ENCODE measurements at places on chromosomes 7 and 10. TPM values are rescaled to one million over a fixed set of nuclear protein-coding genes. Genes with fewer than 3 reads are reported as not detected.

DNA sequence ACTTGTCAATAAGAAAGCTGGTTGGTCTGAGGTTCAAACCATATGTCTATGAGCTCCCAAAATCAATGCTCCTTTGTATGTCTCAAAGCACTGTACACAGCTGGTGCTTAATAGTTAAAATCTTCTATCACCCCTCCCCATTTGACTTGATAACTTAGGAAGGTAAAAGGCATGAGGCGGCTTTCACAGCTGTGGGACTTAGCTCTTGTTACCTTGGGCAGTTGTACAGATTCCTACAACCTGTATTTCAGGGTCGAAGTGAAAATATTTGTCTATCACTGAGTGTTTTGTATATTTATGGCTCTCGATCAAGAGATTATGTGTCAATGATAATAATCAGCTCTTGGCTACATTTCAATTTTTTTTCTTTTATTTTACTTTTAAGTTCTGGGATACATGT, 992 bp upstream of the KIFBP start:
- DNase-seq, result no peak

The C7orf33 gene
- not detected for total RNA-seq

- DNase-seq, result no peak
Observed at GRCh38 chr7:7764520-7765396, 46.4 kb upstream of the RPA3 start.

DNA sequence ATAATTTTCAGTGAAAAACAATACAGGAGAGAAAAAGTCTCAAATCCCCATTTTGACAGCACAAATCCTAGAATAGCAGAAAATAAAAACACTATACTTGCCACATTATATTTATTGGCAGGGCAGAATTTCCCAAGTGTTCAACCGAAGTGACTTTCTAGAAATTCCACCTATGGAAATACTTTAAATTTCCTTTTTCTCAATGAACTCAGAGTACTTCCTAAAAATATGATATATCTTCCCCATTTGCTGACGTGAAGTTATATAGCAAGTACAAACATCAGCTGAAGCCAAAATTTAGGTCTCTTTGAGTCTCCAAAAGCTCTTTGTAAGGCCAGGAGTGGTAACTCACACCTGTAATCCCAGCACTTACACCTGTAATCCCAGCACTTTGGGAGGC, 83.3 kb downstream of the NT5C2 start:
- no peak for DNase-seq

GRCh38 chr10:6171881-6172695, 30.6 kb upstream of the PFKFB3 start:
- DNase-seq, result no peak

DNA sequence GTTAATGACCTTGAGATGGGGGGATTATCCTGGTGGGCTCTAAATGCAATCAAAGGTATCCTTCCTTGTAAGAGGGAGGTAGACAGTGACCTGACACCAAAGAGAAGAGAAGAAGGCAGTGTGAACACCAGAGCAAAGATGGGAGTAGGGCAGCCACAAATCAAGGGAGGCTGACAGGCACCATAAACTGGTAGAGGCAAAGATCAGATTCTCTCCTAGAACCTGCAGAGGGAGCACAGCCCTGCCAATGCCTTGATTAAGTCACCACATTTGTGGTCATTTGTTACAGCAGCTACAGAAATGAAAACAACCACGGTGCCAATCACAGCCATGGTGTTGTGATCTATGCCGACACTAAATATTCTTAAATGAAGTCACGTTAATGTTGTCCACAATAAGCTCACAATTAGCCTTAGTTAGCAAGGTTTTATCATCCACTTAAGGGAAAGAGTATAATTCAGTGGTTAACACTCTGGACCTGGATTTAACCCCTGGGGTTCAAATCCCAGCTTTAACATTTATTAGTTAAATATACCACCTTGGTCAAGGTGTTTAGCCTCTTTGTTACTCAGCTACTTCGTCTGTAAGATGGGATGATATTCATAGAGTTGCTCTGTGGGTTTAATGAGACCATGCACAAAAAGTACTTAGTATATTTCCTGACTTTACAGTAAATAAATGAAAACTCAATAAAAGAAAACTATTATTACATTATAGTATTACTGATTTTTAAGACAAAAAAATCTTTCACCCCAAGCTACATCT, 70.8 kb downstream of the SGMS1 start:
- DNase-seq, result peak; percentile 16

GRCh38 chr10:14173706-14174594, 156.8 kb downstream of the FRMD4A start:
- DNase-seq, result no peak

DNA sequence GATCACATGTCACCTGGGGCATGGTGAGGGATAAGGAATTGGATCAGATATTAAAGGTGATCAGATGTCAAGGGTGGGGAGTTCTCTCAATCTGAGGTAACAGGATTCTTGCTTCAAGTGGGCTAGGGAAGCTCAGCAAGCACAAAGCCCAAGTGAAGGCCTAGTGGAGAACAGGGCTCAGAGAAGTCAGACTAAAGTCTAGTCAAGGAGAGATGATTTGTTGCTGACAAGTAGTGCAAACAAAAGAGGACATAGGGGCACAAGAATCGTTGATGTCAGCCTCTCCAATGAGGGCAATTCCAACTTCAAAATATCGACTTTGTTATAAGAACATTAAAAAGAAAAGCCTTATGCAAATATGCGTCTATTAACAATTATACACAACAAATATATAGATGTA, 852.8 kb upstream of the CELF2 start:
- no peak for DNase-seq

The FGF8 gene
- total RNA-seq, result not detected

GRCh38 chr7:1357601-1358271, 101.5 kb downstream of the MICALL2 start:
- DNase-seq, result no peak

- no peak for DNase-seq
Observed at GRCh38 chr7:154676422-154677073, 326.4 kb downstream of the PAXIP1 start.

GRCh38 chr10:22760025-22760424, 45.6 kb upstream of the PIP4K2A start:
- DNase-seq, result no peak

DNA sequence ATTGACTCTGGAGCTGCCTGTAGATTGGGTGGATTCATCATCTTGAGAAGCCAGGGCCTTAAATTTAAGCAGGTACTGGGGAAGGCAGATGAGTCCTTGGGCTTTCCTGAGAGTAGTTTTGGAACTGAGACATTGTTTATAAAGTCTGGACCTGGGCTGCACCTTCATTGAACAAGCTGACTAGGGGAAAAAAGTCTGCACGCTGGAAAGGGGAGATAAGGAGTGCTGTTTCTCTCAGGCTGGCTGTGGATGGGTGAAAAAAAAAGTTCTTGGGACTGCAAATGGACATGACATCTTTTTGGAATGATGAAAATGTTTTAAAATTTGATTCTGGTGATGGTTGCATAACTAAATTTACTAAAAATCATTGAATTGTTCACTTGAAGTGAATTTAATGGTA, 12.0 kb downstream of the SEC24C start:
- no peak for DNase-seq

Measured in T-cell (primary cell).